Right kidney (tissue), 9 donors: ENCODE measurements at places on chromosomes 1 and 21.

GRCh38 chr1:6580593-6581409 lies 1.0 kb downstream of the ZBTB48 start:
- peak; percentile 21 for DNase-seq

DNA sequence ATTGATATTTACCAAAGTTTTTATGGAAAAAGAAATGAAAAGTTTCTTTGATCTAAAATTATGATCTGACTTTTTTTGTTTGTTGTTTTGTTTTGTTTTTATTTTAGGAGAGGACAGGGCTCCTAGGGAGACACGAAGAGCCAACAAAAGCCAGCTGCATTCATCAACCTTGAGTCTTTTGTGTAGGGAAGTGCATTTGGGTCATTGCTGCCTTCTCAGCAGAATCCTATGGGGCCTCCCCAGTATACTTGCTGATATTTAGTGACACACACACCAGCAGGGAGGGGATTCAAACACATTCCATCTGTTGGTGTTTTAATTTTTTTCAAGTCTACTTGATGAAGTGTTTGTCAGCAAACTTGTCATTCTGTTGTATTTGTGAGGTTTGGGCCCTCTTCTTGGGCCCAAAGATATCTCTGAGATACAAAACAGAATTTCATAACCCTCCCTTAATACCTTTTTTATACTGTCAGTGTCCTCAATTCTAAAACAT lies 203.5 kb downstream of the NTNG1 start:
- DNase-seq: no peak

DNA sequence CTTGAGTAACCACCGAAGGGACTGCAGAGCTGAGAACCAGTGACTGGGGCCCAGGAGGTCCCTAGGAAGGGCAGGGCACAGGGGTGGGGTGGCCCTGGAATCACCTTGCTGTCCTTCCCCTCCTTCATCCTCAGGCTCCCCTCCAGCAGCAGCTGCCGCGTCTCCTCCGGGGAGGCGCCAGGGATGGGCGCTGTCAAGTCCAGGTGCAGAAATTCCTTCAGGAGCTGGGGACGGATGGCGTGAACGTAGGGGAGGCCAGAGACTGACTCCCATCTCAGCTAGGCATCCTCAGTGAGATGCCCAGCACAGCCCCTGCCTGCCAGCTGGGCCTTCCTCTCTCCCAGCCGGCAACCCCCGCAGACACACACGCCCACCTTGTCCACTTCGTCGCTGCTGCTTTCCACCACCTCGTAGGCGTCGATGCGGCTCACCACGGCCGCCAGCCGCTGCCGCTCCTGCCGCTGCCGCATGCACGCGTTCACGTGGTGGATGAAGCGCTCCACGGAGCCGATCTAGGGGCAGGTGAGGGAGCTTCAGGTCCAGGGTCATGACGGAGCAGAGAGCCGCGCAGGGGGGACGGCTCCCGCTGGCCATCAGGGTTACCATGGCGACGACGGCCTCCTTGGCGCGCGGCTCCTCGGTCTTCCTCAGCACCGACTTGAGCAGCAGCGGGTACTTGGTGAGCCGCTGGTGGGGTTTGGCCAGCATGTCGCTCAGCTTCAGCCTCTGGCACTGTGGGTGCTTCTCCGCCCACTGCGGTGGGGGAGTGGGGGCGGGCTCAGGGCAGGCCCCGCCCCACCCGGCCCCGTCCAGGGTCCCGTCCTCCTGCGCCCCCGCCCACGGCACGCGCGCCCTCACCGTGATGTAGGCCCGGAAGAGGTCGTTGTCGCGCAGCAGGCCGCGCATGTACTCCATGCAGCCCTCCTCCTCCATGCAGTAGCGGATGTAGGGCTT lies 4.4 kb upstream of the TNFRSF25 start:
- no peak for DNase-seq

DNA sequence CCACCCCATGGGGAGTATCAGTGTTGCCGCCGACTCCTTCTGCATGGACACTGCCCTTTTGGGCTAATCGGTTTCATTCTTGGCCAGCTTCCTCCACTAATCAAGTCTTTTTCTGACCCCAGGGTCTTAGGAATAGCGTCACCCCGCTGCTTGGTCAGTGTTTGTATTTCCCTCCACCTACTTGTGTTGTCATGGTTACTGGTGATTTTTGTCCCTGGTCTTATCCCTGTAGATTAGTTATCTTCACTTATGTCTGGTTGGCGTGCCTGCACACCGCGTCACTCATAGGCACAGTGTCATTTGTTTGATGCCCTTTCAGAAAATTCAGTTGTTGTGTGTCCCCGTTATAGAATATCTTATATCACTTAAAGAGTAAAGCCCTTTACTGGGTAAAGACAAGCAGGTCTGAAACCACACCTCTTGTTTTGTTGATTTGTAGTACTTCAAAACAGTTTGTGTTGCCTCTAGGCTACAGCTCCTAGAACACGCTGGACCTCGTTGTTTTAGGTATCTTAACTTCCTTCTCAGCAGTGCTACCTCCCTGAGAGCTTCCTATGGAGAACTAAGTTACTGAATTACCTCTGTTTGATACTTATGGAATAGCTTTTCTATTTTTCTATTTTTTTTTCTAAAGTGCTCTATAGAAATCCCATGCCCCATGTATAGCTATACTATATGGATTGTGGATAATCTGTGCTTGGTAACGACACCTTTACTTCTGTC lies 868 bp downstream of the PPP1R12B start:
- DNase-seq: no peak

DNA sequence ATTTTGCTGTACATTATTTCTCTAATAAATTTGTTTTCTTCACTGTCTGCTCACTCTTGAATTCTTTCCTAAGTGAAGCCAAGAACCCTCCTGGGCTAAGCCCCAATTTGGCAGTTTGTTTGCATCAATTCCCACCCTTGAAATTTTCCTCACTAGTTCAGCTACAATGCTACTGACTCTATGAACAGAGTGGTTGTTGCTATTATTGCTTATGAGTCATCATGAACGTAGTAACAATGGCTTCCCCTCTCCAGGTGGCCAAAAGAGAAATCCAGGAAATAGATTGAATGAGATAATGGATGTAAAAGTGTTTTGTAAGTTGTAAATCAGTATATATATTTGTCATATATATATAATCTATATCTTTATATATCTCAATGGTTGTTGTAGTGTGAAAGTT lies 193.0 kb downstream of the URB2 start:
- no peak for DNase-seq
